ENCODE measurements at places on chromosomes 3 and 15.

DNA sequence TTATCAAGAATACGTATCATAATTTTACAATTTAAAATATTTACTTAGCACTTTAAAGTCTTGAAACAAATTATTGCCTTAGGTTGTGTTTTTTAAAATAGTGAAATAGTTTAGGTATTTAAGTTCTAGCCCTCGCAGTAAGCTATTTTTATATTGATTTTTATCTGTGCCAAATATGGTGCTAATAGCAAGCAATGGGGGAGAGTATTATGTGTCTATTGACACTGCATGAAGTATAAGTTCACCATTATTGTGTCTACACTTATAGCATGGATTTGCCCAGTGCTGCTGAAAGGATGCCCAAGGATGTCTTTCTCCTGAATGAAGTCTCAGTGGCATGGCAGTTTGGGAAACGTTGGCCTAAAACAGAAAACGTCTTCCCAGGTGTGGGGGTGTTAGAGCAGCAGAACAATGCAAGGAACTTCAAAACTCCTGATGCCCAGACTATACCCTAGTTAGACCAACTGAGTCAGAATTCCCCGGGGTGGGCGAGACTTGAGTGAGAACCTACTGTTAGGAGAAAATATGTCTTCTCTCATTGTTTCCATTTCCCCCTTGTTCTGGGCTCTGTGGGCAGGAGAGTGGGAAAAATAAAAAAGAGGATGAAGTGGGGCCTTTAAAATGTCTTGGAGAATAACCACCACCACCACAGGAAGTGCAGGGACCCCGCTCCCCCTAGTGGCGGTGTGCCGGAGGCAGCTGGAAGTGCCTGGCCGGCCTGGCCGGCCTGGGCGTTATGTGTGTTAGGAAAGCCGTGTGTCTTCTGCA is 104.2 kb upstream of the SLC7A14 start:
- ATAC-seq = peak; percentile 83

GRCh38 chr3:156892701-156893100 is 66.5 kb downstream of the LEKR1 start:
- no peak for ATAC-seq

- no peak for ATAC-seq
Measured at GRCh38 chr15:72967811-72968530, 84.3 kb upstream of the NEO1 start.

GRCh38 chr15:68378595-68378994 is 53.4 kb downstream of the ITGA11 start:
- ATAC-seq = no peak

DNA sequence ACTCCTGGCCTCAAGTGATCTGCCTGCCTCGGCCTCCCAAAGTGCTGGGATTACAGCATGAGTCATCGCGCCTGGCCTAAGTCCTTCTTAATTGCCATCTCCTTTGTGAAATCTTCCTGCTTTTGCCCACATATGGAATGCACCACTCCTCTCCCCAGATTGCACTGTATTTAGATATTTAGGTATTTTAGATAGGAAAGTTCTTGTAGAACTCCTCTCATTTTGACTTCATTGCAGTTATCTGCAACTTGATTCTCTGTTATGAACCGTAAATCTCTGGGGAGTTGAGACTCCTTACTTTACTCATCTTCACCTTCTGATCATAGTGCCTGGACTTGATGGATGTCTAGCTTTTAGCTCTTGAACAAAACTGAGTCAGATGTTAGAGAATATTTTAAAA is 150.7 kb downstream of the AKAP13 start:
- no peak for ATAC-seq

DNA sequence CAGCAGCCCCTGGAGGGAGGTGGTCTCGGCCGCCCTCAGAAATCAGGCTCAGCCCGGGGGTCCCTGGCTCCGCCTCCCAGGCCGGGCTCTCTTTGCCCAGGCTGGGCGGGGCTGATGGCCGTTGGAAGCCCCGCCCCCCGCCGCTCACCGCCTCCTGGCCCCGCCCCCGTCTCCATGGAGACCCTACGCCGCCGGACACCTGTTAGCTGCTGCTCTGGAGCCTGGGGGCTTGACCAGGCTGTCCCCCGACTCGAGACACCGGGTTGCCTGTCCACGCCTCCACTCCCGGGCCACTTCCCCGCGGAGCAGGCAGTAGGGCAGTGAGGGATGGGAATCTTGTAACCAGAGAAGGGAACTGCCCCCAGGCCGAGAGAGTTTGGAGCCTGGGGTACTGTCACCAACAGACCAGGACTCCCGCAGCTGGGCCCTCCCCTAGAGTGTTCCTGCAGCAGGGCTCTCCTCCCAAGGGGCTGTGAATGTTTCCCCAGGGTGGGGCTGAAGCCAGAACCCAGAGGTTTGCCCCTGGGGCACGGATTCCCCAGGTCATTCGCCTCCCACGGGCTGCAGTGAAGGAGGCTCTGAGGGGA is 27.8 kb upstream of the RPL32 start:
- ATAC-seq = peak; percentile 23

All from SK-N-SH treated with all-trans-retinoic acid at 6 μM for 48 hours (cell line).